ENCODE measurements at places on chromosomes 11 and 22.

GRCh38 chr11:76800466-76801200, 17.5 kb downstream of the TSKU start:
- no peak for DNase-seq

GRCh38 chr11:79406376-79406775, 34.5 kb downstream of the TENM4 start:
- DNase-seq = no peak

GRCh38 chr22:25182131-25183110, 17.2 kb upstream of the CRYBB3 start:
- DNase-seq = no peak

- no peak for DNase-seq
Observed at GRCh38 chr22:39933741-39934140, 26.5 kb upstream of the TMA7B start.

DNA sequence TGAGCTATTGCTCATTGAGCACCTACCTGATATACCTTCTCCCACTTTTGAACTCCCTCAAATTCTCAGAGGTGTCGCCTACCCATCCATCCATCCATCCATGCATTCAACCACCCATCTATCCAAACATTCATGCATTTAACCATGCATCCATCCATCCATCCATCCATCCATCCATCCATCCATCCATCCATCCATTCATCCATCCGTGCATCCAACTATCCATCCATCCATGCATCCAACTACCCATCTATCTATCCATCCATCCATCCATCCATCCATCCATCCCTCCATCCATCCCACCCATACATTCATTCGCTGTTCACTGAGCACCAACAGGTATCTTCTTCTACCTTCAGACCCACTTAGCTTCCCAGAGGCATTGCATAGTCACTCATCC, 342.8 kb downstream of the CTTN start:
- DNase-seq = no peak

DNA sequence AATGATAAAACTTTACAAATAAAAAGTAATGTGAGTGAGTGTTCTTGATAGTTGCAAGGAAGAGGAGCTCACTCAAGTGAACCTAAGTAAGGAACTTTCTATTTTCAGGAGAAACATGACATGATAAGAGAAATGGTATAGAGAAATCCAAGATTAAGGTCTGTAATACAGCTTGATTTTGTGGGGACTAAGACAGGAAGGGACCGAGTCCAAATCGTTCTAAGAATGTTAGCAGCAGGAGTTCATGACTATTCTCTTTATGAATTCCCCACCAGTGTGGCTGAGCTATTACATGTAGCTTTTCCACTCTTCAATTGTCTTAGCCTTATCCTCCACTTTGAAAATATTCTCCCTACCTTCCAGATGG, 698.6 kb upstream of the ARHGAP42 start:
- no peak for DNase-seq

DNA sequence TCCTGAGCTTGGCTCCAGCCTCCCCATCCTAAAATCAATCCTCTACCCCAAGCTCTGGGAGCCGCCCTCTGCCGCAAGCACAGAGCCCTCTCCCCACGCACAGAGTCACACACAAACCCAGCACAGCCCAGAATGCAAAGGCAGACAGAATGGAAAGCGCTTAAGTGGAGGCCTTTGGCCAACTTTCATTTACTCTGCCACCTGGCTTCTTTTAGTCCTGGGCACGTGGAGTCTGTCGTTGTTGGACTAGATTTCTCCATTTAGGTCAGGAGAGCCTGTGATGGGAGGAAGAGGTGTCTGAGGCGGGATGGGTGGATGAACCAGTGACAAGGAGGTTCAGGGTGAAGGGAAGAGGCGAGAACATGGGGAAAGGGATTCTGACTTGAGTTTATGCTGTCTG, 191.7 kb downstream of the DSCAML1 start:
- DNase-seq = no peak

GRCh38 chr11:122220321-122220720, 104.3 kb upstream of the BLID start:
- DNase-seq = no peak

GRCh38 chr11:119472856-119473222, 49.9 kb upstream of the THY1 start:
- DNase-seq = no peak

DNA sequence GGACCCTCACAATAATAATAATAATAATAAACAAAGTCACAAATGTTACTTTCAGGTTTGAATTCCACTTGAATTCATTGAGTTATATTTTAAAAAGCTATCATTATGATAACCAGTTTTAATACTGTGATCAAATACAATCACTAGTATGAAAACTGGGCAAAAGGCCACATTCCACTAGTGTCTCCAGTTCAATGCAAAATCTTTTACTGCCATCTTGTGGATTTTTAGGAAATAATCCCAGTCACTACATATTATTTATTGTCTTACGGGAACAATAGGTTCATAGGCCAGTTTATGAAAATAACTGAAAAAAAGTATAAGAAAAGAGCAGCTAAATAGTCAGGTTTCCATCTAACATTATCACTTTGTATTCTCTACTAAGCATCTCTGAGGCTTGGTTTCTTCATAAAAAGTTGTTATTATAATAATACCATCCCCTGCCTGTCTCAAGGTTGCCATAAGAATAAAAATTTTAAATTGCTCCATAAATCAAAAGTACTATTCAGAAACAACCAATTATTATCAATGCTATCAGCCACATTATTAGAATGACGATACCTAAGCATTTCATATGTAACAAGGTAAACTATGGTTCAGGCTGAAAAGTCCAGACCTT, 533.9 kb upstream of the CCDC90B start:
- DNase-seq = no peak

DNA sequence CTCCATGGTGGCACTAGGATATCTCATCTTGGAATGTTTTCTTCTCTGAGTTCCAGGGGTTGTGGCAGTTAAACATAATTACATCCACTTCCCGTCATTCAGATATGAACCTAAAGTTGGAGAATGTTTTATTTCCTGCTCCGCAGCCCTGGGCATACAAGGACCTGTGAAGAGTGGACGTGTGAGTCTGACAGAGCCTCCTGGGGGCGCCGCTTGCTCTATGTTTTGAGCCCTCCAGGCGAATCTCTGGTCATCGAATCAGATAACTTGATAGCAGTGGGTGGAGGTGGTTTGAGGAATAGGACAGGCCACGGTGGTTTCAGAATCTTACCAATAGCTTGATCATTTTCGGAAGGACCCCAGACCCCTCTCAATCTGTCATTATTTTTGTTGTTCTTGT, 174.2 kb downstream of the NTM start:
- no peak for DNase-seq

GRCh38 chr11:16406226-16406625, 49.9 kb upstream of the SOX6 start:
- no peak for DNase-seq

DNA sequence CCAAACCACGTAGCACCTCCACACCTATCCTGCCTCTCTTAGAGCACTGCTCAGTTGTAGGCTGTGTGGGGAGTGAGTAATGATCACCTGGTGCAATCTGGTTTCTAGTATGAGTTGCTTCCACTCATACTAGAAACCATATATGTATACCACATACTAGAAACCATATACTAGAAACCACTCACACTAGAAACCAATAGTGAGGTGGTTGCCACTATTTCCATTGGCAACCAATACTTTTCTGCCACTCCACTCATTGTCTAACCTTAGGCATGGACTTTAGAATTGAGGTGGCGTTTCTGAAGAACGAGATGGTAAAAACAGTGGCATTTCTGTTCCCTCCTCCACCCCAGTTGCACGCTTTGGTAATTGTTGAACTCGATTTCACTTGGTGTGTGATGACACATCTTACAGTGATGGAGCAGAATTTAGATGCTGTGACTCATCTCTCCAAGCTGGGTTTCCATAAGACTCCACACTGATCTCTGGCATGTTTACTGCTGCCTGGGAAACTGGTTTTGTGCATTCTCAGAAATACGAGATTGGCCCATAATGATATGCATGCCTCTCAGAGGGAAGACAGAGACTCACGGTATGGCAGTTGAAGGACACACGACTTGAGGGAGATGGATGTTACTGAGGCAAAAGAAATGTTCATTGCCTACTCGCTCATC, 82.9 kb downstream of the KIRREL3 start:
- DNase-seq = no peak

DNA sequence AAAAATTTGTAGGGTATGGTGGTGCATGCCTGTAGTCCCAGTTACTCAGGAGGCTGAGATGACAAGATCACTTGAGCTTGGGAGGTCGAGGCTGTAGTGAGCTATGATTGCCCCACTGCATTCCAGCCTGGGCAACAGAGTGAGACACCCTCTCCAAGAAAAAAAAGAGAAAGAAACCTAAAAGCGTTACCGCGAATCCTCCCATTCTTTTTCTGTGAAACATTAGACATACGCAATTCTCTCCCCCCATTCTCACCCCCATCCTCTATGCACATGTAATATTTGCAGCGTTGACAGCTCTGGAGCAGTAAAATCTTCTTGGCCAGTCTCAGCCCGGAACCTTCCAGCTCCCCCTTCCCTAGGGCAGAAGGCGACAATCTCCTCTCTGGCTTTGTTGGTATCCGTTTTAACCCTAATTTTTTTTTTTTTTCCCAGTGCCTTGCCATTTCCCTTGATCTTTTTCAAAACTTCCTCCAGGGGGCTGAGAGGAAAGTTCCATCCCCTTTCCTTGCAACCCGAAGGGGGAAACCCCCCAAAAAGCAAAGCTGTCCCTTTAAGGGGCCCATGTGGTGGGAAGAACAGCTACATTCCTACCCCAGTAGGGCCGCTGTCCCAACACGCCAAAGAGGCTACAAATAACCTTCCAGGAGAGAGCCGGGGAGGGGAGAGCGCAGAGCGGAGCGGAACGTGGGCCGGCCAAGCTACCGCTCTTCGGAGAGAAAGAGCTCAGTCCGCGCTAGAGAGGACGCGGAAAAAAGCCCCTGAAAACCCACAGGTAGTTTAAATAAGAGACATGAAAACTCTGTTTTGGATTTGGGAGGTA, 1.9 kb downstream of the LRP4 start:
- no peak for DNase-seq

DNA sequence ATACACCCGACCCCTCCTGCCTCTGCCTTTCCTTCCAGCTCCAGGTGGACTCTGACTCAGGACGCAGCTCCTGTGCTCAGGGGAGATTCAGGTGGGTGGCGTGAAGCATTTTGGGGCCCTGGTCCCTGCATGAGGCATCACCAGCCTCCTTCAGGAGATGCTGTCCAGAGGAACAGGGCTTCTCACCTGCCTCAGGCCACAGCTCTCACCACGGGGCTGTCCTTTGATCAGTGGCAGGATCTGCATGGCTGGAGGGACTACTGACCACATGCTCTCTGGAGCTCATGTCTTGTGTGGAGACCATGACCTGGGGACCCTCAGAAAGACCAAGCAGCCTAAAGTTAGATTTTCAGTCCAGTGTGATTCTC, 58.8 kb downstream of the GGTLC2 start:
- no peak for DNase-seq

DNA sequence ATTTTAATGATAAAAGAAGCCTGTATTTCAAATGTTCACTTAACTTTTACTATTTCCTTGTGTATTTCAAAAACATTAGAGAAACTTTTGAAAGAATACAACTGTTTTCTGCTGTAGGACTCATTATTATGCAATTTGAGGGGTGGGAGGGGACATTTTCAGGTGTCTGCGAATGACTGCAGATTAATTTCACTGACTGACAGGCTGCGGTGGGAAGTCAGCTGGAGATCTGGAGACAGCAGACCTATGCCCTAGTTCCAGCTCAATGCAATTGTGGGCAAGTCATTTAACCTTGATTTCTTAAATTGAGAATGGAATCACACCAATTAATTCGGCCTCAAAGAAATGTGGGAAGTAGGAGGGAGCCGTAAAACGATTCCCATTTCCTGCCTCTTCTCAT, 128.7 kb downstream of the ARL14EP start:
- no peak for DNase-seq

- no peak for DNase-seq
Observed at GRCh38 chr11:11281626-11282025, 71.4 kb downstream of the CSNK2A3 start.

DNA sequence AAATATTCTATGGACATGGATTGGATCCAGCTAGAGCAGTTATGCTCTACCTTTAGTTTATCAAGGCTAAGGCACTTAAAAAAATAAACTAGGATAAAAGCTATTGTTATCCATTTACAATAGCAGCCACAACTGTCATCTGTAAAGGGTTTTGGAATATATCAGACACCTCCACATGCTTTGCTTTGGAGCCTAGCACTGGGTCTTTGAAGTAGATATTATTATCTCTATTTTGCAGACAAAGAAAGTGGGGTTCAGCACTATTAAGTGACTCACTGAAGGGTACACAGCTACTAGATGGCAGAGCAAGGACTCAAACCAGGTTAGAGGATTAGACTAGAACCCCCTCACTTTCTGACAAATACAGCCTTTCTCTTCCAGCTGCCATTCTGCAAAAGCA, 82.0 kb downstream of the KCNJ1 start:
- no peak for DNase-seq

GRCh38 chr22:17772249-17772957, 1.9 kb downstream of the BID start:
- DNase-seq = no peak

- DNase-seq = no peak
Observed at GRCh38 chr11:27349919-27350318, 13.1 kb downstream of the CCDC34 start.

DNA sequence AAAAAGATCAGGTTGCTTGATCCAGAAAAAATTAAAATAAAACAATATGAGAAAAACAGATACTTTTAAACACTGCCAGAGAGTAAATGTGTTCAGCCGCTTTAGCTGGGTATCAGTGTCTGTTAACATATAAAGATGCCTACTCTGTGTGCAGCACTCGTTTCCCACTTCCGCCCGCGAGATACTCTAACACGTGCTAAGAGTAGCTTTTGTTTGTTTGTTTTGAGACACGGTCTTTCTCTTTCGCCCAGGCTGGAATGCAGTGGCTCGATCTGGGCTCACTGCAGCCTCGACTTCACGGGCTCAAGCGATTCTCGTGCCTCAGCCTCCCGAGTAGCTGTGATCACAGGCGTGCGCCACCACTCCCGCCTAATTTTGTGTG, 531 bp upstream of the MEN1 start:
- no peak for DNase-seq

GRCh38 chr11:67585911-67586310, 2.3 kb downstream of the GSTP1 start:
- no peak for DNase-seq

DNA sequence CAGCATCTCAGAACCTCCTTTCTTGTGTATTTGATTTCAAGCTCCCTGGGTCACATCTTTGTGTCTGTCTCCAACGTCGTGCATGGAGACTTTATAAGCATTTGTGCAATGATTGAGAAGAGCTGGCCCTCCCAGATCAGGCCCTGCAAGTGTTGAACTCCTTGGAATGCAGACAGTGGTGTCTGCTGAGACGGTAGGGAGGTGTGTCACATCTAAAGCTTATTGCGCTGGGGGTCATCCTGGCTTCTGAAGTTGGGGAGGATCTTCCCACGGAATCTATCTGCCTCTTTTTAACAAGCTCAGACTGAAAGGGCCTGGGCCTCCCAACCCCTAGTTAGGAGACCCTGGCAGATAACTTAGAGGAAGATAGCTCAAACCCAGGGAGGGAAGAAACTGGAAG, 6.7 kb downstream of the APLNR start:
- no peak for DNase-seq

DNA sequence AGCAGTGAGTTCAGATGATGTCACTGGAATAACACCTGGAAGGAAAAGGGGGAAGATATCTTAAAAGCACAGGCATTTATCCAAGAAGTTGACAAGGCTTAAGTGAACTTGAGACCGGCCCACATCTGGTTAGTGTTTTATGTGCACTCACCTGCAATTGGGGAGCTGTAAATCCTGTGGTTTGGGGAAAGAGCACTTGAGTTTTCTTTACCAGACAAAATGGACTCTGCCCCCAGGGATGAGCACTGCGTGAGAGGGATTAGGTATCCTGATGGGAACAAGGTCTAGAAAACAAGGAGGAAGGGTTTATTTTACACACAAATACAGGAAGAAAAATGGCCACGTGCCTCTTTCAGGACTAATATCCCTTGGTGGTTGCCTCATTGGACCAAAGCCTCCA, 15.2 kb downstream of the E2F8 start:
- no peak for DNase-seq
